ENCODE measurements at places on chromosomes 5 and 9.

DNA sequence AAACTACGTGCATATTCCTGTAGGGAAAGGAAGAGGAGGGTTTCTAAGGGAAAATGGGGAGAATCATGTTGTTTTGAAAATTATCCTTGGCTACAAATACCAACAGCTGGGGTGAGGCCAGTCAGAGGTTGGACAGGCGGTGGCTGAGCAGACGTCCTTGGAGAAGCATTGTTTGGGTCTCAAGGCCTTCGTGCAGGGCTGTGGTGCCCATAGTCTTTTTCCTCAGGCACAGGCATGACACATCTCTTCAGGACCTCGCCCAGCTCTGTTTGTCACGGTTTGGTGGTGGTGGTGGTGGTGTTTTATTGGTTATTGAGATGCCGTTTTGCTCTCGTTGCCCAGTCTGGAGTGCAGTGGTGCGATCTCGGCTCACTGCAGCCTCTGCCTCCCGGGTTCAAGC lies 27.8 kb upstream of the EGFL7 start:
- no peak for DNase-seq

DNA sequence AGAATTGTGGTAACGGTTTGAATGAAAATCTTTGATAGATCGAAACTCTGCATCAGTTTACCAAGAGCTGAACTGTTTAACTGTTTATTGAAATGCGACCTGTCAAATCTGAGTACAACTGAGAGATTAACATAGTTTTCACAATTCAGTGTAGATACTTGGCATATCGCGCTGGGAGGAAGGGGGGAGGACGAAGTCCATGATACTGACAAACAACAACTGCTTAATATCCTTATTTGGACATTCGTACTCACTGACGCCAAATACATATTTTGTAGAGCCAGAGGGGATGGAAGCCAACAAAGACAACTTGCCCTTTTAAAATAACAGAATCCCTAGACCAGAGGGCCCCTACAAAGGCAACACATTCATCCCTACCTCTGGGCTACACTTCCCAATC lies 93.2 kb downstream of the GLIS3 start:
- DNase-seq = no peak

GRCh38 chr9:109115931-109116526 lies 3.7 kb downstream of the TMEM245 start:
- DNase-seq = no peak

- DNase-seq = no peak
Observed at GRCh38 chr5:63125392-63125791, 546.8 kb downstream of the LRRC70 start.

DNA sequence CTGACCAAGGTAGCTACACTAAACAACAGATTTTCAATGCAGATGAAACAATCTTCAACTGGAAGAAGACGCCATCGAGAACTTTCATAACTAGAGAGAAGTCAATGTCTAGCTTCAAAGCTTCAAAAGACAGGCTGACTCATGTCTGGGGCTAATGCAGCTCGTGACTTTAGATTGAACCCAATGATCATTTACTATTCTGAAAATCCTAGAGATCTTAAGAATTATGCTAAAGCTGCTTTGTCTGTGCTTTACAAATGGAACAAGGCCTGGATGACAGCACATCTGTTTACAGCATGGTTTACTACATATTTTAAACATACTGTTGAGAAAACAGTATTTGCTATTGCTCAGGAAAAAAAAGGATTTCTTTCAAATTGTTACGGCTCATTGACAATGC lies 54.9 kb downstream of the RICTOR start:
- no peak for DNase-seq

GRCh38 chr9:136754626-136755301 lies 3.3 kb downstream of the LCN8 start:
- no peak for DNase-seq

GRCh38 chr9:38309324-38310195 lies 82.9 kb upstream of the ALDH1B1 start:
- DNase-seq = no peak

- no peak for DNase-seq
Observed at GRCh38 chr5:53739111-53739510, 178.7 kb downstream of the NDUFS4 start.

GRCh38 chr9:106704056-106704615 lies 158.8 kb upstream of the ZNF462 start:
- no peak for DNase-seq

DNA sequence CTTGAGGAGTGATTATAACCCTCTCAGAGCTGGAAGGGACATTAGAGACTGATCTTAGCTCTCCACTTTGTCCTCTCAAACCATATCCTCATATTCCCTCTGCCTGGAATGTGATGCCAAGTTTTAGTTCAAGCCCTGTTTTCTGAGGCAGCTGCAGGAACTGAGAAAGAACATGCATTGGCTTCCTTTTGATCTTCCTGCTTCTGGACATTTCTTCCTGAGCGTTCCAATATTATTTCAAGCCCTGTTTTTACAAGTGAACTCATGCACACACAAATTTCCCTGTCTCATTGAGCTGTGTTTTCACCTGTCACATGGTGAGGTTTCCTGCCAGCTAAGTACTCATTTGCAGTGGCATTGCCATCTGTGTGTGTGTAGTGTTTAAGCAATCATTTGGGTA lies 17.0 kb downstream of the FOCAD start:
- DNase-seq = no peak

DNA sequence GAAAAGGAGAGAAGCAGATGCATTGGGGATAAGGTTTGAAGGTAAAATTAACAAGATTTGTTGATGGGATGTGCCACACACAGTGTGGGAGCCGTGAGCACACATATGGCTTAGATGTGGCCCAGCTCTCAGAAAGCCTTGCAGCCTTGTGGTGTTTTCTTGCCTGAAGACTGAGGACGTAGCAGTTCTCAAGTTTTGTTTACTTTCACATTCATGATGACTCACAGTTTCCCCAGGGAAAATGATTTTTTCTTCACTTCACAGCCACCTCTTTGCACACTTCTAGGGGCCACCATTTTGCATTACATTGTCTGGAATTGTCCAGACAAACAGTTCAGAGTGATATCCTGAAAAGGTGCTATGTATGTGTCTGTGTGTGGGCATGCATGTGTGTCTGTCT lies 126.2 kb downstream of the BASP1 start:
- peak; percentile 68 for DNase-seq

DNA sequence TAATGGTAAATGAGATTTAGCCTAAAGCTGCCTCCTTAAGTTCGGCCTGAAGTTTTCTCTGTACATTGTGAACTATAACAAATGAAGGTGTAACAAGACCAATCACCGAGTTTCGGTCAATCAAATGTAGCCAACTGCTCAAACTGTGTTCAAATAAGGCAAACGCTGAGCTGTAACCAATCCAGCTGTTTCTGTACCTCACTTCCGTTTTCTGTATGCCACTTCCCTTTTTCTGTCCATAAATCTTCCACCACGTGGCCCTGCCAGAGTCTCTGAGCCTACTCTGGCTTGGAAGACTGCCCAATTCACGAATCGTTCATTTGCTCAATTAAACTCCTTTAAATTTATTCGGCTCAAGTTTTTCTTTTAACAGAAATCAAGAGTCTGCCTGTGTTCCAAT lies 193.5 kb upstream of the KLF9 start:
- DNase-seq = no peak

DNA sequence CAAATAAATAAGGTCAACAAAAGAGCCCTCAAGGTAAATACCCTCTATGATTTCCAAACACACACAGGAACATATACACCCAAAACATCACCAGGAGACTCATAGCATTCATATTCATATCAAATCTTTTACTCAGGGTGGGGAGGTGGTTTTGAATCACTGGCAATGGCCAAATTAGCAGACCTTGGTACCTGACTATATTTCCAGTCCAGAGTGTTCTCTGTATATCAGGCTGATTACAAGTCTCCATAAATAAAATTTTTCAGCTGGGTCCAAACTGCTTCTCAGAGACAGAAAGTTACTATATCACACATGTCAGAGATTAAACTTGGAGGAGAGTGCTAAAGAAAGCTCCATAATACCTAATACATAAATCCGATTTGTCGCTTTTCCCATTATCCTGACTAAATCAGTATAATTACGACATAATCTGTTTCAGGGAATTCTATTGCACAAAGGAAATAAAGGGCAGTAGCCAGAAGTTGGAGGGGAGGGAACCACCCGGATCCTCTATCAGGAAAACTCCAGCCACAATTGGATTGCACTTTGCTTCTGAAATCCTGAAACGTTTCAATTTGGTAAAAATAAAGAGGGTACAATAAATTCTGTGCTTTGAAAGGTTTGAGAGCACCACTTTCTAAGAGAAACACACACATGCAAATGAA lies 7.0 kb upstream of the GOLGA1 start:
- no peak for DNase-seq

- no peak for DNase-seq
Observed at GRCh38 chr5:154970759-154971158, 29.9 kb downstream of the MRPL22 start.

GRCh38 chr9:136441681-136442245 lies 2.1 kb upstream of the INPP5E start:
- DNase-seq = no peak

DNA sequence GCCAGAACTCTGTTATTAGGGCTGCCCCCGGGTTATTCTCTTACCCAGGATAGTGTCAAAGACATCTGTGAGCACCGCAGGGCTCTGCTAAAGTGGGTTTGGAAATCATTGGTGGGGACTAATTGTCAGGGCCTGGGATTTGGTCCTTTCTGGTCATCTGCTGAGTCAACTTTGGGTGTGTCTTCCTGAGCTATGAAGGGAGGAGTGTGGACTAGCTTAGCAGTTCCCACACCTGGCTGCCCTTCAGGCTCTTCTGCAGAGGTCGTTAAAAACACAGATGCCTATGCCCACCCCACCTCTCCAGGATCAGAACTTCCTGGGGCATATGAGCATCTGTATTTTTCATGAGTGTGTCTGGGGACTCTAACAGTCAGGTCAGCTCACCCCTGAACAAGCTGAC lies 352.2 kb downstream of the SLIT3 start:
- no peak for DNase-seq

GRCh38 chr5:37034955-37035354 lies 158.4 kb downstream of the NIPBL start:
- DNase-seq = no peak

DNA sequence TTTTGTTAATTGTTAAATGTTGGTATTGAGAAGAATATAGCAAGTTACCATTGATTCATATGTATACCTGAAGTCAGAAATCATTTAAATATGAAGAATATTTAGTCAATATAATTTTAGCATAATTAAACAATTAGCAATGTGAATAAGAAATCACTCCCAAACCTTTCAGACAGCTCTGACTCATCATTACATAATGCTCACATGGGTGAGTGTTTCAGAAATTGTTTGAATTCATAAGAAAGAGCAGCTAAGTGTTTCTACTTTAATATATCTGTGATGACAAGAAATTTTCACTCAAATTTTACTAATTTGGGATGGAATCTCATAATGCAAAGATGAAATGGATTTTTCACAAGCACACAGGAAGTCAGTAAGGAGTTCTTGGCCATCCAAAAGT lies 42.0 kb upstream of the CDC42SE2 start:
- DNase-seq = no peak

DNA sequence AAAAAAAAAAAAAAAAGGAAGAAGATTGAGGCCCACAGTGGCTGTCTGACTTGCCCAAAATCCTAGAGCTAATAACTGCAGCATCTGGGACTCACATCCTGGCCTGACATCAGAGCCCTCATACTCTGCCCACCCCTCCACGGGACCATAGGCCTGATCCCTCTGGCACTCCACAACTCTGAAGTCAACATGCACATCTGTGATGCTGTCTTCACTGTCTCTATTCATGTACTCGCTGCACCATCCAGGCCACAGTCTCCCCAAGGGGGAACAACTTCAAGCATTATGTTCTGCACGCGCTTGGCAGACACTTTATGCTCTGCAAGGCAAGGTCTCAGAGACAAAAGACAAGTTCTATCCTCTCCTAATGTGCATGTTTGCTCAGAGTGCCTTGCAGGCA lies 158.2 kb downstream of the SPOCK1 start:
- DNase-seq = no peak

GRCh38 chr5:122170620-122171019 lies 41.3 kb downstream of the ZNF474 start:
- no peak for DNase-seq

GRCh38 chr9:112771359-112772214 lies 21.0 kb downstream of the SNX30 start:
- DNase-seq = no peak

GRCh38 chr9:110048403-110048975 lies 159.5 kb downstream of the C9orf152 start:
- DNase-seq = no peak

- DNase-seq = no peak
Observed at GRCh38 chr5:151070449-151070848, 10.4 kb downstream of the TNIP1 start.

DNA sequence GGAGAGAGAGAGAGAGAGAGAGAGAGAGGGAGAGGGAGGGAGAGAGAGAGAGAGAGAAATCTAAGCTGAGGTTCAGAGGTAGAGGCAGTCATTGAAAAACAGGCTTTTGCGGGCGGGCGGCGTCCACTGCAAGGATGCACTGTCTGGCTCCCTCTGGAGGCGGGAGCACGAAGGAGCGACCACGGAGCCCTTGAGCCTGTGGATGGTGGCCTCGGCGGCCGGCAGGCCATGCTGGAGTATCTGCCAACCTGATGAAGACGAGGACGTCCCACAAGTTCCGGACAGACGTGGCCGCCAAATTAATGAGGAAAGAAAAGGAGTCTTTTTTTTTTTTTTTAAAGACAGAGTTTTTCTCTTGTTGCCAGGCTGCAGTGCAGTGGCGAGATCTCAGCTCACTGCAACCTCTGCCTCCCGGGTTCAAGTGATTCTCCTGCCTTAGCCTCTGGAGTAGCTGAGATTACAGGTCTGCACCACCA lies 2.2 kb upstream of the CCDC125 start:
- DNase-seq = peak; percentile 22

Measured in brain pericyte (primary cell).